NCI-H1092 treated with DMSO at 0.1 percent for 48 hours (cell line): ENCODE measurements at places on chromosomes 11 and 22.
A peak's percentile ranks its signal among the peaks of the same experiment; 100 is the strongest.

- no peak for DNase-seq
Observed at GRCh38 chr11:104120493-104121137, 43.3 kb downstream of the PDGFD start.

DNA sequence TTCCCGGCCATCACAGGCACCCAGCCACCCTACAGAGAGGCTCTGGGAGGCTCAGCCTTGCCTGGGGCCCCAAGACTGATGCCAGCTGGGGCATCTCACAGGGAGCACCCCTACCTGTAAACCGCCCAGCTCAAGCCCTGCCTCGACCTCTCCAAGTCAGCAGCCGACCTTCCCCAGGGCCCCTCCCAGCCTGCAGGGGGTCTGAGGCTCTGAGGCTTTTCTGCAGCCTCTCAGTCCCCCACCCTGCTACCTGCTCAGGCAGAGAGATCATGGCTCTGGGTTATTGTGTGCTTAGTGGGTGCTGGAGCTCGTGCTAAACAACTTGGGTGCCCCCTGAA, 23.1 kb upstream of the RTN4R start:
- no peak for DNase-seq

DNA sequence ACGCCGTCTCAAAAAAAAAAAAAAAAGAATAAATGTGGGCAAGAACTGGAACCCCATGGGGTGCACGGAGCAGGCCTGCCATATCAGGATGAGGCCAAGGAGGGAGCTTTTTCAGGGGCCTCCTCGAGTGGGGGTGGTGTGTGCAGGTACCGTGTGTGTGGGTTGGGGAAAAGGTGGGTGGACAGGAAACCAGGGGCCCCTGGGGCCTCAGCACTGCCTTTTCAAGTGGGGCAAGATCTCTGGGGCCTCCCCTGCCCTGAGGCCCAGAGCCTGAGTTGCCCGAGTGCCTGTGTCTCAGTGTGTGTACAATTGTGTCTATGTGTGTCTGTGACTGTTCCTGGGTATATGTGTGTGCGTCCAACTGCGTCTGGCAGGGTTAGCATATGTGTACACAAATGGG, 23.8 kb downstream of the TEF start:
- no peak for DNase-seq

- no peak for DNase-seq
Observed at GRCh38 chr11:86483940-86484794, 109.5 kb downstream of the CCDC81 start.

GRCh38 chr11:11565636-11566035, 56.2 kb downstream of the GALNT18 start:
- DNase-seq: no peak

DNA sequence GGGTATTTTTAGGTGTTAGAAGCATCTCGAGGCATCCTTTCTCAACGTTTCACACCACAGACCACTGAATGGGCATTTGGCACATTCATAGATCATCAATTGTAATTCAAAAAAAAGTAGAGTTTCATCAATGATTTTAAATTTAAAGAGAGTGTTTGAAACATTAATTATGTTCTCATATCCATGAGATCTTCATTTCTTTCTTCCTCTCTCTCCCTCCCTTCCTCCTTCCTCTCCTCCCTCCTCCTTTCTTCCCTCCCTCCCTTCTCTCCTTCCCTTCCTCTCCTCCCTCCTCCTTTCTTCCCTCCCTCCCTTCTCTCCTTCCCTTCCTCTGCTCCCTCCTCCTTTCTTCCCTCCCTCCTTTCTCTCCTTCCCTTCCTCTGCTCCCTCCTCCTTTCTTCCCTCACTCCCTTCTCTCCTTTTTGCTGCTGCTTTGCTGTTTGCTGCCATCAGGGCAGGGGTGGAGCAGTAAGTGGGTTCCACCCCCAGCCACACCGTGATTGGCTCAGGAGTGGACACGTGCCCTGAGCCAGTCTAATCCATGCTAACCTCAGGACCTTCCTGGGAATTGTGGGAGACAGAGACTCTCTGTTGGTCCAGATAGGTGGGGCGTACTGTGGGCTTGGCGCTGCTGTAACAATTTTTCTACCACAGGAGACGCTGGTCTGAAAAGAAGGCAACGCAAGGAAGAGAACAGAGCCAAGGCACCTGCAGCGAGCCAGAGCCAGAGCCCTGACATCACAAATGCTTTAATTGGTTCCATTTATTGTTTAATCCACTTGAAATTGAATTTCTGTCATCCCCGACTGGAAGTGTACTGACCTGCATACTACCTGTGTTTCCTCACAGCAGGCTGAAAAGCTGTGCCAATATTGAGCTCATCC, 33.7 kb upstream of the APOBEC3A start:
- DNase-seq: peak; percentile 100

- no peak for DNase-seq
Observed at GRCh38 chr11:115698243-115698642, 194.0 kb upstream of the CADM1 start.

DNA sequence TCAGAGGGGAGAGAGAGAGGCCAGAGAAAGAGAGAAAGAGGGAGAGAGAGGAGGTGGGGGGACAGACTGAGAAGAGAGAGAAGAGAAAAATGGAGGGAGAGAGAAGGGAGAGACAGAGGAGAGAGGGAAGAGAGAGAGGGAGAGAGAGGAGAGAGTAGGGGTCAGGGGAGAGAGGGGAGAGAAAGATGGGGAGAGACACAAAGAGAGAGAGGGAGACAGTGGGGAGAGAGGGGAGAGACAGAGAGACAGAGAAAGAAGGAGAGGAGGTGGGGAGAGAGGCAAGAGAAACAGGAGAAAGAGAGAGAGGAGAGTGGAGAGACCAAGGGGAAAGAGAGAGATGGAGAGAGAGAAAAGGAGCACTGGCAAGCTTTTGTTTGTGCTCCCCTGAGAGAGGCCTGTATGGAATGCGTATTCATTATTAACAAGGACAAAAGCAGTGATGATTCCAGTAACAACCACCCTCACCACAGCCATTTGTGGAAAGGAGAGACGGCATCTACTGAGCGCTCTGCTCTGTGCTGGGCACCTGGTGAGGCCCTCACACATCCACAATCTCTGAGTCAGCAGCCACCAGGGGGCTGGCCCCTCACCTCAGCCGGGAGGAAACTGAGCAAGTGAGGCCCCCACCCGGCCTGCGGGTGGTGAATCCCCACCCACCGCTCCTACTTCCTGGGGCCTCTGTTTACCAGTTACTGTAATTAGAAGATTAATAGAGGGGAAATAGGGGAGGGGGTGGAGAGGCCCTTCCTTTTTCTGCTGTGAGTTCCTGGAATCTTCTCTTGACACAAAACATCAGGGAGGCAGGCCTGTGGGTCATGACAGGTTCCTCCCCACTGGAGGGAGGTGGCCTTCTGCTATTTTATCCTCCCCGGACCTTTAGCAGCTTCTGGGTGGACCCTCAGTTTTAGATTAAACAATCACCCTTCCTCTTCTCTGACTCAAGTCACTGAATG, 14.6 kb upstream of the MIAT start:
- peak; percentile 27 for DNase-seq
